Esophagus squamous epithelium (tissue), 5 donors: ENCODE measurements at places on chromosomes 1 and 21. TPM values are rescaled to one million over a fixed set of nuclear protein-coding genes. Genes with fewer than 3 reads are reported as not detected.
A peak's percentile ranks its signal among the peaks of the same experiment; 100 is the strongest.

Gene RAB3B
- total RNA-seq = under 0.01 TPM

Gene OR2M3
- not detected for total RNA-seq

Gene COQ8A
- total RNA-seq = 20.2 TPM

Gene URB2
- 13.7 TPM for total RNA-seq

Gene LIPI
- total RNA-seq = not detected

Gene S100A12
- total RNA-seq = 64.6 TPM

Gene C1orf94
- not detected for total RNA-seq

- no peaks in the 10 kb centered on the region for H3K4me1 ChIP-seq
- no peaks in the 10 kb centered on the region for H3K36me3 ChIP-seq
- no peak overlapping the region for H3K4me3 ChIP-seq
- no peak overlapping the region for H3K27ac ChIP-seq
- no peaks in the 10 kb centered on the region for H3K27me3 ChIP-seq
- no peak for DNase-seq
These were observed 175.4 kb downstream of the LRRC7 start for GRCh38 chr1:69743146-69743545.

DNA sequence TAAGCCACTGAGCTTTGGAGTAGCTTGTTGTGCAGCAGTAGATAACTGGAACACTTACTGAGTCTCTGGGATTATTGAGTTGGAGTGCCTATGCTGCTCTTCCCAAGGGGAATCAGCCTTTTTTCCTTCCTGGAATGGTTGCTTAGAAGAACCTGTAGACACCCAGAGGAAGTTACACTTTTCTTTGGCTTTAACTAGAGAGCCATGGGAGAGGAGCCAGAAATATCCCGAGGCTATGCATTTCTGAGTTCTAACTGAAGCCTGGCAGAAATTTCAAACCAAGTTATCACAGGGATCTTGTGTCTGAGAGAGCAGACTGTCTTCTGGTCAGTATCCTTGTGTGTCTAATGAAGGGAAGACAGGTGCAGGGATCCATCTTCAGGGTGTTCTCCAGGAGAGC, 28.3 kb downstream of the LAMC1 start:
- no peaks in the 10 kb centered on the region for H3K27me3 ChIP-seq
- no peak overlapping the region for H3K4me3 ChIP-seq
- no peak overlapping the region for H3K27ac ChIP-seq
- no peak for DNase-seq
- H3K36me3 ChIP-seq = no peaks in the 10 kb centered on the region

DNA sequence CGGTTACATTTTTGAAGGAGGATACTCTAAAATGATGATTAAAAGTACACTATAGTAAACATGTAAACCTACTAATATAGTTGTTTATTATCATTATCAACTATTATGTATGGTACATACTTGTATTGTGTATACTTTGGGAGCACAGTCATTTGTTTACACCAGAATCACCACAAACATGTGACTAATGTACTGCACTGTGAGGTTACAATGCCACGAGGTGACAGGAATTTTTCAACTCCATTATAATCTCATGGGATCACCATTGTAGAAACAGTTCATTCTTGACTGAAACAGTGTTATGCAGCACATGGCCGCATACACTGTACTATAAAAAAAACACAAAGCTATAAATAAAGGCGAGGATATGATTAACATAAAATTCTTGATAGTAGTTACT, 44.3 kb downstream of the GPATCH2 start:
- no peak for DNase-seq
- peaks cover 22% of the 10 kb centered on the region for H3K36me3 ChIP-seq
- no peaks in the 10 kb centered on the region for H3K27me3 ChIP-seq
- no peak overlapping the region for H3K27ac ChIP-seq

GRCh38 chr1:74237035-74237434, 1.8 kb downstream of the TNNI3K start:
- H3K27ac ChIP-seq = no peak overlapping the region
- no peak overlapping the region for H3K4me3 ChIP-seq
- no peaks in the 10 kb centered on the region for H3K4me1 ChIP-seq
- no peaks in the 10 kb centered on the region for H3K36me3 ChIP-seq
- DNase-seq = no peak

DNA sequence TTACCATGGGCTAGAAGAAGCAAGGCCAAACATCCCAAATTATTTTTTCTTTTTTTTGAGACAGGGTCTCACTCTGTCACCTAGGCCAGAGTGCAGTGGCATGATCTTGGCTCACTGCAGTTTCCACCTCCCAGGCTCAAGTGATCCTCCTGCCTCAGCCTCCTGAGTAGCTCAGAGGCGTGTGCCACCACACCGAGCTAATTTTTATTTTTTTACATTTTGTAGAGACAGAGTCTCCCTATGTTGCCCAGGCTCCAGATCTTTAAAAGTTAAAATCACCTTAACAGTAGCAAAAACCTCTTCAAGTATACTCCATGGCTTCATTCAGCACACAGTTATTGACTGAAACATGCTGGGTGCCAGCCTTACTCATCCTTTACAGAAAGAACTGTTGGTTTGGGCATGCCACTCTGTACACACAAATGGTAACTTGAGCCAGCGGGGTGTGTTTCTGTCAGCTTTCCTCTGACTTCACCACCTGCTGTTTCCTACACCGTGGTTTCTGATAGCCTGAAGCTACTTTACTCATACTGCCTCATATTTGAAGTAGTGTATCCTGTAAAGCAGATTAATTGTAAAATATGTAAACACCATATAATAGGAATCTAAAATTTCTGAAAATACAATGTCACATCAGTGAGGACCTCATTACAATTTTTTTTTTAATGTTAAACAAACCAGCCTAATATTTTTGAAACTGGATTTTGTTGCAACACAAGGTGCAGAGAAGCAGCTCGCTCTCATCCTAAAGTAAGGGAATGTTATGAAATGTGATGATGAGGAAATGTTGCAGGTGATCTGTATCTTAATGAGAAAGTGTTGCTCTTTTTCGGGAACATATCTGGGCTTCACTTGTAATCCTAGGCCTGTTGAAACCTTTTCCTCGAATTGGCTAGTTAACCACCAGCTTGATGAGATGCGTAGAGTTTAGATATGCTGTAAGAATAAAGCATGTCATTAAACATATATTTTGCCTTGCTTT, 113.9 kb downstream of the ATP5PO start:
- no peak for DNase-seq
- no peak overlapping the region for H3K4me3 ChIP-seq
- no peaks in the 10 kb centered on the region for H3K27me3 ChIP-seq
- no peaks in the 10 kb centered on the region for H3K36me3 ChIP-seq
- peak overlapping the region; percentile 26 for H3K27ac ChIP-seq

DNA sequence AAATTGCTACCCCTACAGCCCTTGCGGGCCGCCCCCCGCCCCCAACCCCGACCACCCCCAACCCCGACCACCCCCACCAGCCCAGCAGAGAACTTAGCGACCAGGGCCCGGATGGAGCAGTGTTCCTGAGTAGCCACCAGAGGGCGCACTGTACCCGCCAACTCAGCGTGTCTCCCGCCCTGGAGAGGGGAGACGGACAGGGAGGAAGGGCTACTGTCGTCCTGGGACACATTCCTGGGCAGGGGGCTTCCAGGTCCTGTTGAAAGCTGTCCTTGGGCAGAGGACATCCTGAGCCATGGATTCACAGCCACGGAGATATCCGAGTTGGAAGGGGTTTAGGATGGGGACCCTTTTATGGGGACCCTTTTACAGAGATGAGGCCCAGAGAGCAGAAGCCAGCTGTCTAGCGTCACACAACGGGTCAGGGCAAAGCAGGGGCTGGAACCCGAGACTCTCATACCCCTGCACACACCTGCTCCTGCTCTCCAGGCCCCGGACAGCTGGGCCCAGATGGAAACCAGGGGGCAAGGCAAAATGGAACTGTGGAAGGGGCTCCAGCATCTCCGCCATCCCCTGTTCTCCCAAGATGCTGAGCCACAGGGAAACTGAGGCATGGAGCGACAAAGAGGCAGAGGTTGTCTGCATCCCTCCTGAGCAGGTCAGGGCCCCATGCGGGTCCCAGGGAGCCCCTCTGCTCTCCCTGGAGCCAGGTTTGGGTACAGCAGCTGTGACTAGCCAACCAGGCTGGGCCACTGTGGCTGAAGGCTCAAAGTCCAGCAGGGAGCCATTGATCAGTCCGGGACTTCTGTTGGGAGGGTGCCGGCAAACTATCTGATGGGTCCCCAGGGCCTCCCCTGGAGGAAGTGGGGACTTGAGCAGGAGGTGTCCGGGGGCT, 25.0 kb upstream of the LAPTM5 start:
- no peak overlapping the region for H3K27ac ChIP-seq
- no peak overlapping the region for H3K4me3 ChIP-seq
- H3K4me1 ChIP-seq = peaks cover 15% of the 10 kb centered on the region
- no peaks in the 10 kb centered on the region for H3K36me3 ChIP-seq

- H3K36me3 ChIP-seq = no peaks in the 10 kb centered on the region
- peak overlapping the region; percentile 92 for H3K27ac ChIP-seq
- no peak for DNase-seq
- peaks cover 17% of the 10 kb centered on the region for H3K4me1 ChIP-seq
- H3K4me3 ChIP-seq = peak overlapping the region; percentile 70
These were observed 18.4 kb downstream of the MTX1 start for GRCh38 chr1:155226910-155227260.

- H3K4me1 ChIP-seq = no peaks in the 10 kb centered on the region
- H3K36me3 ChIP-seq = no peaks in the 10 kb centered on the region
- DNase-seq = no peak
- no peak overlapping the region for H3K4me3 ChIP-seq
- H3K27ac ChIP-seq = peak overlapping the region; percentile 52
These were observed 69.8 kb upstream of the FAM3B start for GRCh38 chr21:41246808-41247207.

- H3K4me3 ChIP-seq = no peak overlapping the region
- H3K27ac ChIP-seq = peak overlapping the region; percentile 68
- no peaks in the 10 kb centered on the region for H3K27me3 ChIP-seq
- H3K4me1 ChIP-seq = peaks cover 34% of the 10 kb centered on the region
- no peaks in the 10 kb centered on the region for H3K36me3 ChIP-seq
These were observed 96.0 kb upstream of the BMP8A start for GRCh38 chr1:39395357-39395831.

DNA sequence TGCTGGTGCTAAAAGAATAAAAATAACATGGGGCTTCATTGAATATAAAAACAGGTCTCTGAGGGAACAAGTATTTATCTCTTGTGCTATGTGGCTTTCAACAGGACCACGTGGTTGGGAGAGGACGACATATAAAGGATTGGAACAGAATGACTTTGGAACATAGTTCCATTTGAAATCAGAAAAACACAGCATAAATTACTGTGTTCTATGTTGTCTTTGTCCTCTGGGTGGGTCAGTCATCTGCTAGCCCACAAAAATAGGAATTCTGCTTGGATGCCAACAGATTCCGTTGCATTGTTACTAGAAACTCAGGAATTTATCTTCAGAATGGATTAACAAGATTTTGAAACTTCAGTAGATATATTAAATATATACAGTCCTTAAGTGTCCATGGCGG, 5.9 kb downstream of the CEP85 start:
- H3K27me3 ChIP-seq = no peaks in the 10 kb centered on the region
- no peak for DNase-seq
- no peak overlapping the region for H3K4me3 ChIP-seq
- H3K4me1 ChIP-seq = peaks cover 3% of the 10 kb centered on the region
- H3K36me3 ChIP-seq = no peaks in the 10 kb centered on the region

DNA sequence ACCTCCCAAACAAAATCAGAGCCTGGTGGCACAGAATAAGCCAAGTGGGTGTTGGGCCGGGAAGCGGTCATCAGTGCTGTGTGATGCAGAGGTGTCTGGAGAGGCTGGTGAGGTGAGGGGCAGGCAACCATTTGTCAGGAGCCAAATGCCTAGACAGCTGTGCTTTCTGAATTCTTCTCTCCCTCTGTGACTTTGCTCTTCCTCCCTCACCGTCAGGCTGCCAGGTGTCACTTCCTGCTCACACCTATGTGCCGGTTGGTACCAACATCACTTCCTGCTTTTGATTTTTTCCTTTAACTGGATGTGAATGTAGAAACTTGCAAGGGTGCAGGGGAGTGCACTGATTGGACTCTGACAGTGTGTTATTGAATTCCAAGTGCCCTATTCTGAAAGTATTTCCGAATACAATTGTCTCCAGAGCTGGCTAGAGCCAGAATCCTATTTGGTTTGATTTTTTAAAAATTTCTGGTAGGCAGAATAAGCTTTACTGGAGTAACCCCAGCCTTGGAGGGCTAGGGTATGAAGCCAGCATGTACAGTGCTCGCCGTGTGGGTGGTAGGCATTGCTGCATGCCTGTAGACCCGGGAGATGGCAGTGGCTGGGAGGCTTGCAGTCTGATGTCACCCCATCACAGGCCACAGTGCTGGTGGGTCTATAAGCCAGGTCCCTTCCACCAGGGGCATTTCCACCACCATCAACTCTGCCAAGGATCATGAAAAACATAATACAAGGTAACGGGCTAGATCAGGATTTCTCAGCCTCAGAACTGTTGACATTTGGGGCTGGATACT, 210.9 kb downstream of the KAZN start:
- H3K4me1 ChIP-seq = no peaks in the 10 kb centered on the region
- no peak overlapping the region for H3K4me3 ChIP-seq
- no peaks in the 10 kb centered on the region for H3K36me3 ChIP-seq
- no peak for DNase-seq
- peak overlapping the region; percentile 12 for H3K27ac ChIP-seq
- no peaks in the 10 kb centered on the region for H3K27me3 ChIP-seq
